ENCODE measurements at places on chromosomes 13 and 19.

- DNase-seq = no peak
Observed at GRCh38 chr19:49447485-49448431, 3.9 kb downstream of the PIH1D1 start.

DNA sequence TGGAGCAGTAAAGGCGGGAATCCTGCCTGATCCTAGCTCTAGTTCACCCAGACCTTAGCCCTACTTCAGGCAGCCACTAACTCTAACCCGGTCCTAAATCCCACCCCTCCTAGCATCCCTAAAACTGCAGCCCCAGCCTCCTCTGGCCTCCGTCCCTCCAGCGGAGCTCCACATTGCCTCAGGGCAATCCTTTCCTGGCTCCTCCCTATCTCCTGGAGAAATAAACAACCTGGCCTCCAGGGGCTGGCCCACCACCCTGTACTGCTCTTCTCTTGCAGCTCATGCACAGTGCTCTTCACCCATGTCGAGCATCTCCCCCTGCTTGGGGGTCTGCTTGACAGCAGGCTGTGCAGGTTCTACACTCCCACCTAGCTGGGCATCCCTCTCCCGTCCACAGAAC, 6.7 kb downstream of the POU2F2 start:
- no peak for DNase-seq

DNA sequence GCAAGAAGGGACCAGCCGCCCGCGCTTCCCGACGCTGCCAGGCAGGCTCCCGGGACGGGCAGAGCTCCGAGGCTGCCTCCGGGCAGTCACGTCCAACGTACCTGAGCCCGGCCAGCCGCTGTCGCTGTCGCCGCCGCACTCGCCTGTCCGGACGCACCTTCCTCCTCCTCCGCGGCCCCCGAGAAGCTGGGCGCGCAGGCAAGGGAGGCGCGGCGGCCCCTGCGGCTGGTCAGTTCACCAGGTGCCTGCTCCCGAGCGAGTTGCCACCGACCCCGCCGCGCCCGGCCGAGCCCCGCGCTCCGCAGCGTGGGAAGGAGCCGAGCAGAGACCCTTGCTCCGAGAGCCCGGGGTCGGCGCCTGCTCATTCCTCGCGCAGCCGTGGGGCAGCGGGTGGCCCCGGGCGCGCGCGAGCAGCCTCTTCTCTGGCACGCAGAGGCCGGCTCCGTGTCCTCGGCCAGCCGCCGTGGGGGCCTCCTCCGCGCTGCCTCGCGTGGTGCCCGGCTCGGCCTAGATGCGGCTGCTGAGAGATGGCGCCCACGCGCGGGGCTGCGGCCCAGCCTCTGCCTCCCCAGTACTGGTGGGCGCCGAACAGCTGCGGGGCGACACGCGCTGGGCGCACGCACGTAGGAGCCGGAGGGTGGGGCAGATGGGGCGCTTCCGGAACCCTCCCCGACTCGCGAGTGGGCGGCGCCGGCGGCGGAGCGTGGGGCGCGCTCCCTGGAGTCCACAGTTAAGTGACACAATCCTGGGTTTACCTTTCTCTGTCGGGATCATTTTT, 419.4 kb downstream of the UQCRFS1 start:
- no peak for DNase-seq

- no peak for DNase-seq
Observed at GRCh38 chr13:101204270-101205020, 211.9 kb downstream of the NALCN start.

DNA sequence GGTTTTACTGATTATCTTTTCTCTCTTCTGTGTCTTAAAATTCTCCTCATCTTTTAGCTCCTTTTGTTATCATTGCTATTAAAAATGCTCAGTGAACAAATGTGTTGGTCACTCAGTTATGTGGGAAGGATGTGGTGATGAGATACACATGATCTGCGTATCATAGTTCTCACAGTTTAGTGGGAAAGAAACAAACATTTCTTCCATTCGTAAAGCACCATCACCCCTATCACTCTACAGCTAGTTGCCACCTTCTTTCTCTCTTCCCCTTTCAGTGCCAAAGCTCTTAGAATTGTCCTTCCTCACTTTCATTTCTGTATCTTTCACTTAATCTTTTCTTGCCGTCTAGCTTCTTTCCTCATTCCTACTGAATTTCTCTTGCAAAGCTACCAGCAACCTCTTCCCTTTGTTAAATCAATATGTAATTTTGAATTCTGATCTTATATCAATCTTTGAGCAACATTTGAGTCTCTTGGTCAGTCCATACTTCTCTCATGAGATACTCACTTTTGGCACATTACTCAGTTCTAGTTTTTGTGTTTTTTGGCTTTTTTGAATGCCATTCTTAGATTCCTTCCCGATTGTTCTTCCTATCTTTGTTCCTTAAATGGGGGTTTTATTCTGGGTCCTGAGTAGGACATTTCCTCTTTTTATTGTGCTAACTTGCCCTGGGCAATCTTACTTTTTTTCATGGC, 122.3 kb downstream of the PCCA start:
- DNase-seq = no peak

- DNase-seq = no peak
Observed at GRCh38 chr19:49690079-49690655, 749 bp upstream of the CPT1C start.

DNA sequence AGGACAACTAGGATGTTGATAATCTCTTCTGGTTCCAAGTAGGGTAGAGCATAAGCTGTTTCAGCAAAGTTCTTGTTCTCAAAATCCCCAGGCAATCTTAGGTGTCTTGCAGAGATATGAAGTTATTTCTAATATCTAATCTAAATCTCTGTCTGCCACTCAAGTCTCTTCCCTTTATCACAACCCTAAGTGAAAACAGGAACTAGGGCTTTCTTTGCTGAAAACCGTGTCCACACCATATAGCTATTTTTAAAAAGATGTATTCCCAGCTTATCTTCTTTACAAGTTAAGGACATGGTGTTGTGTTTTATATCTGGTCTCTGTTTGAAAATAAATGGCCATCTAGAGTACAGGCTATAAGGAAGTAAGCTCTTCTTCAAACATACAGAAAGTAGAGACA, 11.3 kb upstream of the RNASEH2B start:
- no peak for DNase-seq

DNA sequence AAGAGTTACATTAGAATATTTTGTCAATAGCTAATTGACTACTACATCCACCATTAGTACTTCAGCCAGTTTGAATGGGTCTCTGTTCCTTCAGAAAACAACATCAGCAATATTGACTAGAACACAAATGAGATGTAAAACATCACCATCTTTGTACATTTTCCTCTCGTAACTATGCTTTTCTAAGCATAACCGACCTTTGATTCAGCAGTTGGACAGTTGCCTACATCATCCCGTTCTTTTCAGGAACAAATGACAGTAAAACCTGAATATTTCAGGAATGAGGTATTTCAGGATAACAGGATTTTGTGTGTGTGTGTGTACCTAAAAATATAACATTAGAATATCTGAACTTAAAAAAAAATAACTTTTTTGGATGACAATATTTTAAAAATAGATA, 60.9 kb downstream of the STARD13 start:
- DNase-seq = no peak

DNA sequence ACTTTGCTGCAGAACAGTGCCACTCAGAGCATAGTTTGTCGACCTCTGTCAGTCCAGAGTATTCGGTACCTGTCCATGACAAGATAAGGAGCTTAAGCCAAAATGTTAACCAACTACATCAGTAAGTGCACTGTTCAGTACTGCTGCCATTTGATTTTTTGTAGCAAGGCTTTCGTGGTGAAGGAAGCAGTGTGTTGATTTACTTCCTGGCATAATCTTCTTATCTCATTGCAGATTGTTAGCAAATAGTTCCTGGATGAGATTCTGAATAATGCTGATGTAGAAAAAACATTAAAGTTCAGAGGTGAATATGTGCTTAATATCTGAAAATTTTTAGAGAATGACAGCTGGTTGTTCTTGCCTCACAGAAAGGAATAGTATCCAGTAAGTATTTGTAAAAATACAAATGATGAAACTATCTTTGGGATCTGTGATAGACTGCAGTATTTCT, 85.7 kb downstream of the LRRC63 start:
- DNase-seq = no peak

DNA sequence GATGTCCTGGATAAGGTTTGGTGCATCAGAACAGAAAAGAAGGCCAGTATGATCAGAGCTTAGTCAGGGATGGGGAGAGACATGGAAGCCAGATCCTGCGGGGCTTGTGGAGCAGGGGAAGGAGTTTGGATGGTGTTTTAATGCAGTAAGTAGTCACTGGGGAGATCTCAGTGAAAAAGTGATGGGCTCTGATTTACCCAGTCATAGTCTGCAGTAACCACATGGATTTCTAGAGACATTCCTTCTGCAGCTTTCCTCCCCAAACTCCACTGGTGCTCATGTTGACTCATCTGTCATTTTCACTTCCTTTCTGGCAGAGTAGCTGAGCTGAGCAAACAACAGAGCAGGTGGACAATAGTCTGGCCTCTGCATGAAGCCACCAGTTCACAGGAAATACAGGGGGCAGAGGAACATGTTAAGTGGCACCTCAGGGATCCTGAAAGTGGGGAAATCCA, 144.1 kb downstream of the DPF1 start:
- no peak for DNase-seq

DNA sequence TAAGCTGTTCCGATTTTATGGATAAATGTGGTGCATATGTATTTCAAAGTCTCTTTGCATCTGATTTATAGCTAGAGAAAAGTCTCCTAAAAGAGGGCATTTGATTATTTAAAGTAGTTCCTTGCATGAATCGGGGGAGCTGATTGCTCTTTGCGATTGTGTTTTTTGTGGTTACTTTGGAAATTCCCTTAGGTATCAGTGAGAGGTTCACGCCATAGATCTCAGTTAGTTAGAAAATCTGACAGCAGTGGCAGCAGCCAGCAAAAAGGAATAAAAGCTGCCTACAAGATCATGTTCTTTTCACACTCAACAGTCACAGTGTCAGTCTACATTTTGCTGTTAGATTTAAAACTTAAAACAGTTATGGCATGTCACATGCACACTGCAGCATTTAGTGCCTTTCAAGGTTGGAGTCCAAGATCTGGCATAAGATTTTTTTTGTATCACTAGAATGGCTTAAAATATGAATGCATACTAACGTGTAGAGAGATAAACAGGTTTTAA, 436.5 kb upstream of the PCDH20 start:
- DNase-seq = no peak

GRCh38 chr19:16088351-16089009, 12.2 kb downstream of the TPM4 start:
- peak; percentile 52 for DNase-seq

DNA sequence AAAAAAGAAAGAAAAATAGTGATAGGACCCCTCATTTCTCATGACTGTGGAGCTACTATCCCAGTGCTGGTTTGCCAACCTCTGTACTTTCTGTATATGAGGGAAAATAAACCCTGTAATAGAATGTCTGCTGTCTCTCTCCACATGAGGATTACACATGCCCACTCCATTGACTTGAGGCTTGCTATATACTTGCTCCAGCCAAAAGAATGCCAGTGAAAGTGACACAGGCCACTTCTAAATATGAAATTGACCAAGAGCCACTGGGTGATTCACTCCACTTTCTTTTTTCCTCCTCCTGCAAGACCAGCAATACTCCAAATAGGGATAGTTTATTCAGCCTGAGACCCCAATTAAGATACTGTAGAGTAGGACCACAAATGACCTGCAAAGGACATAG, 6.2 kb downstream of the THAP8 start:
- DNase-seq = no peak

DNA sequence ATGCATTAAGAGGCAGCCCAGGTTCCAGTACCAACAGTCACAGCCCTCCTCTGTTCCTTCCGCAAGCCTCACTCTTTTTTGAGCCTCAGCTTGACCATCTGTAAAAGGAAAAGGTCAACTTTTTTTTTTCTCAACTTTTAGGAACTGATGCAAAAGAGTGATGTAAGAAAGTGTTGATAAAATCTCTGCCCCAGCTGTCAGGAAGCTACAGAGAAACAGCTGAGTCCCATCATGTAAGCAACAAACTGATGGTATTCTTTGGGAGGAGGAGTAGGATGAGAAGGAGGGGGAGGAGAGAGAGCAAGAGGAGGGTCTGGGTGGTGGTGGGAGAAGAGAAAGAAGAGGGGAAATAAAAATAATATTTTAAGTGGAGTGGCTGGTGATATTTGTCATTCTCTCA, 233.9 kb upstream of the TSHZ3 start:
- peak; percentile 55 for DNase-seq

GRCh38 chr19:15623711-15624318, 8.8 kb downstream of the CYP4F8 start:
- DNase-seq = no peak

DNA sequence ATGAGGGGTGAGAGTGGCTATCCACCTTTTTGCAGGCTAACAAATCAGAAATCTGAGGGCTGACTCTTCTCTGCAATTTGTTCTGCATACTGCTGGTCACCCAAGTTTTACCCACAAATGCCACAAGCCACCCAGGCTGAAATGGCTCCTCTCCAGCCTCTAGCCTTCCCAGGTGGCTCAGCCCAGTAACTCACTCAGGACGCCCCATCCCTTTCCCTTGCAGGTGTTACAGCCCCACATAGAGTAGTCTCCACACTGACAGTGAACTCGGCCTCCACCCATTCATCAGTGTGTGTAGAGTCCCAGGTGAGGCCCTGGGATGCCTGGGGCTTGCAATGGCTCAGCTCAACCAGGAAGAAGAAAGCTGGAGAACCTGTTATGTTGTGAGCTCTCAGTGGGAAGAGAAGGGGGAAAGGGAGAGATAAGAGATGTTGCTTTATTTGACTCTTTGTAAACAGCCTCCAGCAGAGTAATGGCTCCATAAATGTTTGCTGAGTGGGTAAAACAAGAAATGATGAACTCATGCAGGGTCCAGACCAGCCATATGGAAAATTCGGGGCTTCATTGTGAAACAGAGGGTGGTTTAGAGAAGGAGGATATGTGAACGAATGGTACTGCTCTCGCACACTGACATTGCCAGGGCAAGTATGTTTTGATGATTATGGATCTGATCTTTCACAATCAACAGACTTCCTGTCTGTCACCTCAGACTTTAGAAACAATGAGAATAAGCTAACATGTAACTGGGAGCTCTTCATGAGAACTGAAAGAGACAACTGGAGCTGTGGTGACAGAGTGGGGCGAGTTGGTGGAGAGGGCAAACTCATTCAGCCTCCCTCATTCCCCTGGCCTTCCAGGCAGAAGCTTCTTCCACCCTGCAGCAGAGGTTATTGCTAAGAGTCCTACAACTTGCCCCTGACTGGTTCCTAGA, 74.2 kb upstream of the RFC3 start:
- no peak for DNase-seq

GRCh38 chr13:106385654-106386053, 149.8 kb downstream of the EFNB2 start:
- no peak for DNase-seq

DNA sequence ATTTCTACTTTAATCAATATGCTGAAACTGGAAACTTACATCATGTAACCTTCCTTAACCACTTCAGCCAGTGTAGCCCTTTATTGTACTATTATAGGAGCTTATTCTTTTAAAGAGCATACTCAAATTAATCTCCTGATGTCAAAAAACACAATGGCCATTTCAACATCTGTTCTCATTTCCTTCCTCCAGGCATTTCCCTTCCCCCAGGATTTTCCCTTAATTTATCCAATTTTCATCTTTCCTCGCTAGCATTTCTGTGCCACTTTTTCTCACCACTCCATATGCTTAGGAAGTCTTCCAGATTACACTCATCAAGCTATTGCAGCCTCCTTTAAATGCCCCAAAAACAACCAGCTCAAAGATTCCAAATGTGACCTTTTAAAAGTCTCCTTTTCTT, 265.0 kb downstream of the PCDH9 start:
- DNase-seq = peak; percentile 1

- no peak for DNase-seq
Observed at GRCh38 chr13:105838231-105838630, 697.2 kb downstream of the EFNB2 start.

GRCh38 chr13:98493042-98493712, 83.7 kb downstream of the STK24 start:
- no peak for DNase-seq

- DNase-seq = no peak
Observed at GRCh38 chr13:39379118-39379517, 223.9 kb downstream of the LHFPL6 start.

GRCh38 chr19:42568006-42568405, 26.7 kb downstream of the CEACAM8 start:
- no peak for DNase-seq

Data from right lung (tissue), 10 donors.